ENCODE measurements at places on chromosomes 5 and 9.

- DNase-seq, result no peak
Observed at GRCh38 chr5:32421075-32421474, 23.5 kb downstream of the ZFR start.

DNA sequence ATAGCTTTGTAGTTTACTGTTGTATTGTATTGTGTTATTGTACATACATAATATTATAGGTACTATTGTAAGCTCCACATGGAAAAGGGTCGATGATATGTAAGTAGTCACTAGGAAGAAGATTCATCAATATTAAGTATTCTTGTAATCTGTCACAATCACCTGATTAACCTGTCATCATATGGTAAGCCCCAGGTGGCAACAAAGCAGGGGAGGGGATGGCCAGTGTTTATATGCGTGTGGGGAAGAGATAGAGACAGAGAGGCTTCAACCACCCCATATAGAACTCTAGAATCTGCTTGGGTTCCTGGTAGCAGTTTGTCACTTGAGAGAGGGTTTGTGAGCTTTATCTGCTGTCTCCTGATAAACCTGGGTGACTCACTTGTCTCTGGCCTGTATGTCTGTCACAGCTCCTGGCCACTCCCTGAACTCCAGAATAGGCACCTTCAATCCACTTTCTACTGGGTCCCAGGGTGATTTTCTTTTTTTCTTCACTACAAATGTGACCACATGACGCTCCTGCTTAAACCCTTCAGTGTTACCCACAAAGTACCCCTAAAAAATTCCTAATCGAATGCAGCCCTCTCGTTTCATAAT, 48.9 kb upstream of the CPEB4 start:
- DNase-seq, result no peak

DNA sequence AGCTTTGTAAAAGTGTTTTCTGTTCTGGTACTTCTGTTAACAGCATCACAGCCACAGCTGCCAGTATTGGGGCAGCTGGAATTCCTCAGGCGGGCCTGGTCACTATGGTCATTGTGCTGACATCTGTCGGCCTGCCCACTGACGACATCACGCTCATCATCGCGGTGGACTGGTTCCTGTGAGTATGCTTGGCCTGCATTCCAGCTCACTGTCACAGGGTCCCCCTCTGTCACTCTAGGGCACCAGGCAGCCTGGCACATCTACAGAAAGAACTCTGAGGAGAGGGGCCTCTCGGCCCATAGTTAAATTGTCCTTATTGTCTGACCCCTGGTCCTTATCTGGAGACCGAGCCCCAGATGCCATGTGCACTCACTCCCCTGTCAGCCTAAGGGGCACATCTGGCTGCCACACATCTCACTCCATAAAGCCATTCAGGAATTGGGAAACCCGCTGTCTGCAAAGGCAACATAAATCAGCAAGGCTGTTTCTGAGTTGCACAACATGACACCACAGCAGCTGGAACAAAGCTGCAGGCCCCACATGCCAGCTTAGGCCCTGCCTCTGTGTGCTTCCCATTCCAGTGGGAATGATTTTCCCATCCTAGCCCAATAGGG, 77.5 kb downstream of the SLC1A3 start:
- DNase-seq, result no peak

DNA sequence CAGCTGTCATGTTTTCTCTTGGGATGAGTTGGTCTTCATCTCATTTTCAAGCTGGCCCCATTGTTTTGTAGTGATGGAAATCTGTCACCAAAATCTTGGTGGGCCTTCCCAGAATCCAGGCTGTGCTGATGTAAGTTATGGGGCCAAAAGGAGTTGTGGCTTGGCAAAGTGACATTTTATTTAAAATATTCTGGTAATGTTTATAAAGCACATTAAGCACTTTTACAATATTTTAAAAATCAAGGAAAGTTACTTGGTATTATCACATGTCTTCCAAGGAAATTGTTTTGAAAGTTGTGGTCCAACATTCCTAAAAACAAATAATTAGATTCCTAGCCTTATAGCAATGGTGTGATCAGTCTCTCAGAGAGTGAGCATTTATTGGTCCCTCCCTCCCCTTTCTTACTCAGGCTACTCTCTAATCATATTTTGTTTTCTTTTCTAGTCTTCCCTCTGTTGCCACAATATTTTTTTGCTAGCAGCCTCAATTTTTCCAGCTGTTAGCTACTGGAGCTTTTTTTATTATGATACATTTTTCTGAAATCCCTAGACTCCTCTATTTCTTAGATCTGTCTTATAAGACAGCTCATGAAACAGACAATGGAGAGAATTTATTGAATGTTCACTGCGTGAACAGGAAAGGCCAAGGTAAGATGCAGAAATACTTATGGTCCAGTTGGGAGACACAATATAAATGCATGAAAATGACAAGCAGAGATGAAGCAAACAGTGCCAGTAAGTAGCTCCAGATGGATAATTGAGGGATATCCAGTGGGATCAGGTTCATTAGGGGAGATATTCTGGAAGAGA, 408.1 kb upstream of the ZNF608 start:
- DNase-seq, result no peak

GRCh38 chr9:103661663-103662062, 432.4 kb upstream of the SMC2 start:
- no peak for DNase-seq

DNA sequence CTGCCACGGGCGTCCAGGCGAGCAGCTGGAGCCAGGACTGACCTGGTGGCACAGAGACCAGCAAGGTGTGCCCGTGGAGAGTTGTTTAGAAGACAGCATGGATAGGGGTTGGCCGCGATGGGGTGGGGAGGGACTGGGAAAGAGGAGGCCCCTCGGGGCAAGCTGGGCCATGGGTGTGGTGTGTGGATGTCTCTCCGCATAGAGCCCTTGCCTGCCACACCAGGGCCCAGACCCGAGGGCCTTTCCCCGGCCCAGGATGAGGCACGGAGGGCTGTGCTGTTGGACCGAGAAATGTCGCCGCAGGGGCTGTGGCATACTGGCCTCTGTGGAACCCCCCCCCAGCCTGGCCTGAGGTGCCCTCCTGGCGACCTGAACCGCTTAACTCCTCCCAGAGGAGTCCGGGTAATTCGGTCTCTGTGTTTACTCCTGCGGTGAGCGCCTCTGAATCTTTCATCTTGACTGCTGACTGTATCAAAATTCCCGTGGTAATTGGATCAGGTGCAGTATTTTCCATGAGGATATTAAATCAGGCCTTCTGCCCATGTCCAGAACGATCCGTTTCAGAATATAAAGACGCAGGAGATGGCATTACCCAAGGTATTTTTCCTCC, 22.5 kb upstream of the LAMC3 start:
- DNase-seq, result no peak

DNA sequence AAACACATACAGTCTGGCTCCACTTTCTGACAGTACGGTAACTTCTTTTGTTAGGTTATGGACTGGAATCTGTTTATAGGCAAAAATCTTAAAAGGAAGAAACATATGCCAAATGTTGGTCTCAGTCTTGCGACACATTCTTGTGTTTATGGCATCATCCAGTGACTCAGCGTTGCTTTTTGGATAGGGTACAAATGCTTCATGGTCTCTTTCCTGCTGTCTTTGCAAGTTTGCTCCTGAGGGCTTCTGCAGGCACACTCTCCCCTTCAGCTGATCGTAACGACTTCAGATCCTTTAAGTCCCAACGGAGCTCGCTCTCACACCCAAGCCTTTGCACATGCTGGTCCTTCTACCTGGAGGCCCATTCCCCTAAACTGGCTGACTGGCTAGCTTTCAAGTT, 23.6 kb upstream of the TNFSF8 start:
- no peak for DNase-seq

GRCh38 chr5:42013561-42013960, 88.5 kb downstream of the FBXO4 start:
- DNase-seq, result no peak

- DNase-seq, result no peak
Observed at GRCh38 chr5:137336565-137337120, 162.5 kb downstream of the SPOCK1 start.

DNA sequence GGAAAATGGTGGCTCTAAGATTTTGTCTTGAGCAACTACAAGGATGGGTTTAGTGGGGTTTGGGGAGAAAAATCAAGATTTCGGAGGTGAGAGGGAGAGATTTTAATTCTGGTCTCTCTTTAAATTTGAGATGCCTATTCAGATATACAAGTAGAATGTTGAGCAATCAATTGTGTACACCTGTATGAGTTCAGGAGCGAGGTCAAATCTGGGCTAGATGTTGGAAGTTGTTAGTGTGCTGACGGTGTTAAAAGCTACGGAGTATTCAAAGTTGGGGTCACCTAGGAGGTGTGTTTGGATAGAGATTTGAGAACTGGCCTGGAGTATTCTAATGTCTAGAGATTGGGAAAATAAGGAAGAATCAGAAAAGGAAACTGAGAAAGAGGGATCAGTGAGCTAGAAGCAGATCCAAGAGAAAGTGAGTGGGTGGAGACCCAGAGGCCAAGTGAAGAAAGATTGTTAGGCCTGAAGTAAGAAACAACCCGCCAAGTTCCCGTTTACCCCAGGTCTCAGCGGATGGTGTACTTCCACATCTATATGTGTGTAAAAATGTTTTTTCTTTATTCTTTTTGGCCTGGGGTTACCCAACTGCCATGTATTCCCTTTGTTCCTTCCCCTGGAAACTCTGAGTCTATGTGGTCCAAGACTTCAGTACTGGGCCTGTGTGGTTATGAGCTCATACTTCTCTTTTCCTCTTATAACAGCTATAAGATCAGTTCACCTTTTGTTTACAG, 11.9 kb upstream of the ARHGAP26 start:
- no peak for DNase-seq

GRCh38 chr5:56112526-56113121, 117.9 kb upstream of the IL6ST start:
- DNase-seq, result peak; percentile 68

DNA sequence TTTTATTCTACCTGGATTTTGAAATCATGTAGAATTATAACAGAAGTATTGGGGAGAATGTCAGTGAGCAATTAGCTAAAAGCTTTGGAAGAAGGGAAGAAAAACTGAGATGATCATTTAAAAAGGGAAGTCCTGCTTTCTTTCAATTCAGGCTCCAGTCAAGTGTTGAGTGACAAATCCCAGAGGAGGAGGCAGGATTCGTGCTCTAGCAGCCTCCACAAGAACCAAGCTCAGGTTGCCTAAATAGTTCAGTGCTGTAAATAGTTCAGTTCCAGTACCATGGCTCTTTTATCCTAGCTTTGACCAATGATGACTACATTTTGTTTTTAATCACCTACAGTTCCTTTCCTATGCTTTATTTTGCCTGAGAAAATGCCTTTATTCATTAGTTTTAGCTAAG, 204.9 kb upstream of the NREP start:
- no peak for DNase-seq

DNA sequence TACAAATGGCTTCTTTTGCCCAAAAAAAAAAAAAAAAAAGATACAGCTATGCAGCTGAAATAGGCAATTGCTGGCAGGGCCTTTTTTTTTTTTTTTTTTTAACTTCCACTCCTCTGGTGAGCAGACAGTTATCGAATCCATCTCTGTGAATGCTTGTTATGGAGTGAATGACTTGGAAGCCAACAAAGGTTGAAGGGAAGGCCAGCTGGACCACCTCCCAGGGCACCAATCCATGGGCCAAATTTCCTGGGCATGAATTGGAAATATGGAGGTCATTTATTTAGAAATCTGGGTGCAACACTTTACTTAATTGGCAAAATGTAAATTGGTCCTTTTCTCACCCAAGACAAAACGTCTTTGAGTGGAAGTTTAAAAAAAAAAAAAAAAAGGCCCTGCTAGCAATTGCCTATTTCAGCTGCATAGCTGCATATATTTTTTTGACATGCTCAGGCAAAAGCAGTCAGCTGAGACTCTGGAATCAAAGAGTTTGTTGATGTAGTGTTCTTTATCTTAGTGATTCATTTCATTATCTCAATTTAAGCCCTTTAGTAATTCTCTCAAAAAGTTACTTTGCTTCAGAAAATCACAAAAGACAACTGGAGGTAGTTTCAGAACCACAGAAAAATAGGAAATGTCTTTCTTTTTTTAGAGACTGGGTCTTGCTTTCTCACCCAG, 392.2 kb upstream of the KLF4 start:
- DNase-seq, result no peak

DNA sequence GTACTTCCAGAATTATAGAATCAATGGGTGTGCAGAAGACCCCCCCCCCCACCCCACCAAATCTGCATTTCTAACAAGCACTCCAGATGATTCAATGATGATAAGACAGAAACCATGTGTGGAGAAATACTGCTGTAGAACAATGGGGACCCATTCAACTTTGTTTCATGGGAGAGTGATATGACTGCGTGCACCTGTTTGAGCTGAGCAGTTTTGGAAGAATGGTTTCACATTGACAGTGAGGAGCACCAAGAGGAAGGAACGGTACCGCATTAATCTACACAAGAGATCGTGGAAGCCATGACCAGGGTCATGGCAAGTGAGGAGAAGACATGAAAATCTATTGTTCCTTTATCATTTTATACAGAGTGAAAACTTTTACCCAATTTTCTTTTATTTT, 202.7 kb downstream of the CD180 start:
- no peak for DNase-seq

DNA sequence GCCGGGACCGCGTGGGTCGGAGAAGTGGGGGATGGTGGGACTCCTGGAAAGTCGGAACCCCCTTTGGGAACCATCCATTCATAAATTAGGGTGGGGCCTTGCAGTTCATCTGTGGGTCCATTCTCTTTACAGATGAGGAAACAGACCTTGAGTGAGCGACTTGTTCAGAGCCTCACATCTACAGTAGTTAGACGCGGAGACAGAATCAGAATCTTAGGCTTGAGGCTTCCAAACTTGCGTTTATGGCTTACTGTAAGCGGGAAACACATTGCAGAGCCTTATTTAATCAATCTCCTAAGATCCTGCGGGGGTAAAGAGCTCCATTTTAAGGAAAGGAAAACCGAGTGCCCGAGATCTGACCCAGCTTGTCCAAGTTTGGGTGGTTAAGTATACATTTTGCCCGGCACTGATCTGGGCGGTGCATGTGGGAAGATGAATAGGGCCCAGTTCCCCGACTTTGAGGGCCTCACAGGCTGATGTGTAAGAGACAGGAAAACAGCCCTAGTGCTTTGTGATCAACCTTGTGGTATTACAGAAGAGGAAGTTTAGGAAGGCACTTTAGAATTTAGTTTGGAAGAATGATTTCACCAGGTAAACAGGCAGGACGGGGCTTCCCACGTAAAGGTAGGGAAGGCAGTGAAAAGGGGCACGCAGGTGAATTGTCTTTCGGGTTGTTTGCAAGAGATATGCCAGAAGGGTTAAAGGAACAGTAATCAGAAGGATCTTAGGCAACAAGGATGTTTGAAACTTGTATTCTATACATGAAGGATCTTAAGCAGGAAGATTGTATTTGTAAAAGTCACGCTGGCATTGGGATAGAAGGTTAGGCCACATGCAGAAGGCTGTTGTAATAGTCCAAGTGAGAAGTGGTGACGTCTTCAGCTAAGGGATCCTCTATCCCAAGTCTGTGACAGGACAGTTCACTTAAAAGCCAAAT, 744 bp downstream of the TARS1 start:
- peak; percentile 35 for DNase-seq

Measured in COLO829 (cell line).